NT2/D1 (cell line): ENCODE measurements at places on chromosomes 4 and X.

DNA sequence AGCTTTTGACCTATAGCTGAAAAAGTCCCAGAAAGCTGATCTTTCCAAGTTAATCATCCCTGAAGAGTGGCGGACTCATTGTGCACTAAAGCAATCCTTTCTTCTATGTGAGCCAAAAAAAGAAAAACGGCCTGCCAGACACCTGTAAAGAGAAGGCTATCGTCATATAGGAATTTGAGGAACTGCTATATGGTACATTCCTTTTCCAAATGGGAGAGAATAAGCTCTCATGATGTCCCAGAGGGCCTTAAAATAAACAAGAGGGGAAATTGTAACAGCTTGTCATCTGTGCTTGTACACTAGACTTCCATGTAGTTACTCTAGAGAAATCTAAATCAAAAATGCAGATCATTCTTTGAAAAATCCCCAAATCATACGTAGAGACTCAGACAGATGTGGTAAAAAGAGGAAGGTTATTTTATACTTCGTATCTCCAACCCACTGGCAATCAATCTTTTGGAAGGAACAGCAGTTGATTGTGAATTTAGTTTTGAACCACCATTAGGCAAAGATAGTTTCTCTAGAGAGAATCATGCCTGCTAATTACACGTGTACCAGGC, 26.1 kb downstream of the GPR174 start:
- DNase-seq: no peak

DNA sequence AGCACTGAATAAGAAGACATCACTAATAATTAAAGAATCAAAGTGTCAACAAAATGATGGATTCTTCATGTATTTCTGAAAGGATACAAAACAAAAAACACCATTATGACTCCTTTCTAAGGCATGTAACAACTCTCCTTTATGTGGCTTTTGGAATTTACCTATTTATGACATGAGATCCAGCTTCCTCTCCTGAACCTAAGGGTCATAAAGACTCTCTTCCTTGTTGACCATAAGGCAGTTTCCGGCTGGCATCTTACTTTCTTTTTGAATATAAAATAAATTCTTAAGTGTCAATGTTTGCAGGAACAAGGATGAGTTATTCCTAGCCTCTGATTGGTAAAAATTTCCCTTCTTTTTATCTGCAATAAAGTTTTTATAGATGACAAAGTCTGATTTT, 111.1 kb upstream of the GRPR start:
- no peak for DNase-seq

DNA sequence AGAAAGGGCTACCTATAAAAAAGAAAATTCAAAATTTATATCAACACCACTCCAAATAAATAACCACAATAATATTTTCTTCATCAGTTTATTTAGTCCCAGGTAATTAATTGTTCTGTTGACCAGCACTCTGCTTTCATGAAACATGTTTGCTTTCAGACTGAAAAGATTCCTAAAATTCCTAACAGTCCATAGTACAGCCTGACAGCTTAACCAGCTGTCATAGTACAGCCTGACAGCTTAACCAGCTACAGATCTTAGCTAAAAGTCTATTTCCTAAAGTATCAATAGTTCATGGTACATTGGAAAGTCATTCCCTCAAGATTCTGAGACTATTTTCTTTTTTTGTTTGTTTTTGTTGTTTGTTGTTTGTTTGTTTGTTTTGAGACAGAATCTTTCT, 144.1 kb upstream of the DDX53 start:
- DNase-seq: no peak

DNA sequence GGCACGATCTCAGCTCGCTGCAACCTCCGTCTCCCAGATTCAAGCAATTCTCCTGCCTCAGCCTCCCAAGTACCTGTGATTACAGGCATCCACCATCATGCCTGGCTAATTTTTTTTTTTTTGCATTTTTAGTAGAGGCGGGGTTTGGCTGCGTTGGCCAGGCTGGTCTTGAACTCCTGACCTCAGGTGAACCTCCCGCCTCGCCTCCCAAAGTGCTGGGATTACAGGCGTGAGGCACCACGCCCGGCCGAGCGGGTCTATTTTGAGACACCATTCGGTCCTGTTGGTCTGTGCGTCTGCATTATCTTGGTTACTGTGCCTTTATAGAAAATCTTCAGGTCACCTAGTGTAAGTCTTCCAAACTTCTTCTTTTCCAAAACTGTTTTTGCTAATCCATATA, 21.7 kb upstream of the RGS12 start:
- no peak for DNase-seq

GRCh38 chrX:45622042-45622423, 421.4 kb upstream of the DIPK2B start:
- DNase-seq: no peak

- no peak for DNase-seq
Measured at GRCh38 chr4:158873795-158874401, 105.1 kb downstream of the FNIP2 start.

GRCh38 chr4:1557221-1557597, 126.9 kb downstream of the FAM53A start:
- no peak for DNase-seq

DNA sequence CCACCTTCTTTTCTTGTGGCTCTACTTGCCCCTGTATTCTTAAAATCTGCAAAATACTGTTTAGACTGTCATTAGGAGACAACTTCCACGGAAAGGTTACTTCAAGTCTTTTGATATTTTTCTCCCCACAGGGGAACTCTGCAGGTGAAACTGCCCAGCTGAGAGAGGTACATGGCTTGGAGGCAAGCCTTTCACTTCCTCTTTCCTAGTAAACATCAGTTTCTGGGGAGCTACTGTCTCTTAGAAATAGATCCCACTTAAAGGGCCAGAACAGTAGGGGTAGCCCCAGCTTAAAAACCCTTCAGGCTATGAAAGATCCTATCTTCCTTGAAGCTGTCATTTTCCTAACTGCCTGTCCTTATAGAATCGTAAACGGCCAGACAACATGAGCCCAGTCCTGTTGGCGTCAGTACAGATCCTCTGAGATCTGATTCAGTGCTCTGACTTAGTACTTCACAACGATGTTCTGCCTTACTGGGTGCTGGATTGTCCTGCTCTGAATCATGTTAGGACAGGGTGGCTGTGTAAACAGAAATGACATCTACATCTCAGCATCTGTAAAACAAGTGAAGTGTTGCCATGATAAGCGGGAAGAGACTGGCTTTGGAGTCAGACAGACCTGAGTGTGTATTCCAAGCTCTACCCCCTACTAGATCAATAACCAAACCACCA, 102.1 kb downstream of the ITIH6 start:
- no peak for DNase-seq

GRCh38 chr4:99649778-99650177, 7.8 kb downstream of the C4orf54 start:
- no peak for DNase-seq

DNA sequence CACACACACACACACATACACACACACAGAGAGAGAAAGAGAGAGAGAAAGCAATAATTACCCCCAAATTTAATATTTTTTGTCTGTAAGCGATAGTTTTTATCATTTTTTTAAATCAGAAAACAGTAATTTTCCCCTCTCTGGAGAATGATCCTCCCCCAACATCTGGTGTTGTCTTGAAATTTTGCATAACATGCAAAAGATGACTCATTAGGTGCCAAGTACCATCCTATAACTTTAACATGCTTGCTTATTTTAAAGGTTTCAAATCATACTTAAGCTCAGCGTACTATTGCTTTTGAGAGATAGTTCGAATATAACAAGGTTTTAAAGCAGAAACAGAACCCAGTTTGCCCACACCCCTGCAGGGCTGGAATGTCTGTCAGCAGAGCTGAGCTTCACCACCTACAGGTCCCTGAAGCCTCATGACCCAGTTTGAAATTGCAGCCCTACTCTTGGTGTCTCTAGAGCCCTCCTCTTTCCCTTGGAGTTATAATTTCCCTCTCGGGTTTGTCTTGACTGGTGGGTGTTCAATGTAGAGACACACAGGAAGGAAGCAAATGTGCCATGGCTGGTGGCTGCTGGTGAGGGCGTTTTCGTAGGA, 175.0 kb upstream of the HS3ST1 start:
- no peak for DNase-seq

DNA sequence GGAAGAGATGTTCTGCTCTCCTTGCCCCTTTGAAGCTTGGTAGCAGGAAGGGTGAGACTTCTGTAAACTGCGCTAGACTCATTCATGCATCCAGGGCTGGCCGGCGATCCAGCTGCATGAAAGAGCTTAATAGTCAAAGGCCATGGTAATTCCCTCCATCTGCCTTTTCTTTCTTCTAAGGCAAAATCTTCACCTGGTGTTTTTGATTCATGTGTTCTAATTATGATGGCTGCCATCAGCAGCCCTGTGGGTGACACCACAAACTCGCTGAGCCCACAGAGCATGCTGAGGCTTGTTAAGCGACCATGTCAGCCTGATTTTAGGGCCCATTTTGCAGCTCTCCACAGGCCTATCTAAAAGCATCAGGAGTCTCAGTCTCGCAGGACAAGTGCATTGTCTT, 450.1 kb upstream of the TENM3 start:
- no peak for DNase-seq

GRCh38 chr4:42397635-42398170, 415 bp downstream of the SHISA3 start:
- no peak for DNase-seq

DNA sequence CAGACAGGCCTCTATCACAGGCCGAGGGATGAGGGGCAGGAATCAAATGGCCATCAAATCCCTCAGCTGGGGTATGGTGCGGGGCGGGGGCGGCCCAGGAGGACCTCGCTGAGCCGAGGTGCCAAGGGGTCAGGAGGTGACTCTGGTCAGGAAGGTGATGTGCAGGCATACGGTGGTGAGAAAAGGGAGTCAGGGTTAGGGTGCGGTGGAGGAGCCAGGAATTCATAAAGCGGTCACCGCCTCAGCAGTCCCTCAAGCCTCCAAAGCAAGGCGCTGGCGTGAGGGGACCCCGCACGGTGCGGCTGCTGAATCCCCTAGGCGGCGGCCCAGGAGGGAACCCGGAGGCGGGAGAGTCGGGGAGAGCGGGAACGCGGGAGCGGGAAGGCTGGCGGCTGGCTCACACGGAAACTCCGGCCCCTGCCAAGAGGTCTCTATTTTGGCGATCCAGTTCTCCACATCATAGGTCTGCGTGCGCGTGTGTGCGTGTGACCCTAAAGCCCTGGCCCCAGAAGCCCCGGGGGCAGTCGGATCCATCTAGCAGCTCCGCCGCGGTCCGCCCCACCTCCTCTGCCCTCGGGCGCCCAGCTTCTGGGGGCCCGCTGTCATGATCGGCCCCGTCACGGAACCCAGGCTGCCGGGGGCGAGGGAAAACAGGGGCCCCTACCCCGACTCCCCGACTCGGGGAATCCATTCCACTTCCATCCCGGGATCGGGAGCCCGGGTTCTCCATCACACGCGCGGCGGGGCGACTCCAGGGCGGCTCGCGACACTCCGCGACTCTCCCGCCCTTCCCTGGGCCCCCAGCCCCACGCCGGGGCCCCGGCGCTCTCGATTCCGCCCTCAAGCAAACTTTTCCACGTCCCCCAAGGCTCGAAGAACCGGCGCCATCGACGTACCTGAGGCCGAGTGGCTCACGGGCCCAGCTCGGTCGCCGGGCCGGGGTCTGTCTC, 593 bp downstream of the ELF4 start:
- no peak for DNase-seq

DNA sequence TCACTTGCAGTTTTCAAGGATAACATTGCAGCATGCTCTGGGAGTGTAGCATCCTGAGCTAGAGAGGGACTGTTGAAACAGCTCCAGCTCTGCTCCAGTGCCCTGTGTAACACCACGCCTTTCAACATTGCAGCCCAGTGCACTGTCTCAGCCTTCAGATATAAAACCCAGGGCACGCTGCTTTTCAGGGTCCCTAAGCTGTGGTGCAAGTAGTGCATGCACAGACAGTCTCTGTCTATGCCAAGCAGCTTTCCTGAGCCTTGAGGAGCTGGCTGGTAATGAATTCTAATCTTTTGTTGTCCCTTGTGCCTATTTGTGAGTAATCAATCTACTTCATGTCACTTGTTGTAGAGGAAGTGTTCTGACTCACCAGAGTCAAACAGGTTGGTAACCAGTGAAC, 897.0 kb downstream of the ARAP2 start:
- DNase-seq: no peak

- no peak for DNase-seq
Measured at GRCh38 chr4:37157476-37158167, 86.9 kb upstream of the NWD2 start.

DNA sequence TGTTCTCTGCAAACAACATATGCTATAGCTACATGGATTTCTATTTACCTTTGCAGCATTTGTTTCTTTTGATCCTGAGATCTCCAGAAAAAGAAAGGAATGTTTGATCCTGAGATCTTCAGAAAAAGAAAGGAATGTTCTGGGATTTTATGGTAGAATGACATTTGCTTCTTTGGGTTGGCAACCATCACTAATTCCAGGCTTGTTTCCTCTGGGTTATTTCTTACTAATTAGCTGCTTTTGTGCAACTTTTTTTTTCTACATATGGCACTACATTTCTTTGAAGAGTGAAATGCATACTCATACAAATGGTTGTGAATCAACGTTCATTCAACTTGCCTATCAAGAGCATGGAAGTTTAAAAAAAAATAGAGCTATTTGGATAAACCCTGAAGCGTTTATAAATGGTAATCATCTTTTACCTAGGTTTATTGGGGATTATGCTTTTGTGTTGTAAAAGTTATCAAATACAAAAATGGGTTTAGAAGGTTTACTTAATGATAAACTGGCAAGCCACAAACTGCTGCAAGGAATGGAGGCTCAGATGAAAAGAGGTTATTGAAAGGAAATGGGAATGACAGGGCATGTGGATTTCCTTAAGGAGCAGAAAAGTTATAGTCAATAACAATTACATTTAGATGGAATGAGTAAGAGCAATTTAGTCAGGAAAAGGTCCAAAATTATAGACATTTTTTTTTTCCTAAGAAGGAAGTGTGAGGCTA, 95.6 kb upstream of the PCDH18 start:
- DNase-seq: no peak

GRCh38 chr4:87851332-87851731, 18.6 kb downstream of the MEPE start:
- DNase-seq: no peak

DNA sequence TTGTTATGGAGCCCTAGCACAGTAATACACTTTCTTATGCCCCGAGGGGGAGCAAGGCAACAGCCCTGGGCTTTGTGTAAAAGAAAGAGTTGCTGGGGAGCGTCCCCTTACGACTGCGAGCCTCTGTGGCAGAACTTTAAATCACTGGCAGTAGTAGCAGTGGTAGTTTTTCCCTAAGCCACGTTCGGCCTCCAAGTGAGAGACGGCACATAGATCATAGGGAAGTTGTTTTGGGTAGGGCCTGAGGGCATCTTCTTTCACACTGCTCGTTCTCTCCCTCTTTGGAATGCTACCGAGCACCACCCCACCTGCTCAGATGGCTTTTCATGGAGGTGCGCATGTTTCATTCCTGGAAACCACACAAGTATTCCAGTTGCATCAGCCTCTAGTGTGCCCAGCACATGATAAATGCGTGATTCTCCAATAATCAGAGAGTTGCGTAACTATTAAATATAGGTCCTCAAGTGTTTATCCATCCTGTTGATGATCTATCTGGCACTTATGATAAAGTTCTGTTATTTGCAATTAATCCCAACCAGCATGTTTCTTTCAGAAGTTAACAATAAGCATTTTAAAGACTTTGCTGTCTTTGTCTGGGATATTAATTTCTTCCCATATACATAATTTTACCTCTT, 7.0 kb upstream of the SYNPO2 start:
- DNase-seq: no peak

- no peak for DNase-seq
Measured at GRCh38 chr4:21692241-21692640, 256.3 kb downstream of the KCNIP4 start.
